ENCODE measurements at places on chromosomes 6 and 20.

DNA sequence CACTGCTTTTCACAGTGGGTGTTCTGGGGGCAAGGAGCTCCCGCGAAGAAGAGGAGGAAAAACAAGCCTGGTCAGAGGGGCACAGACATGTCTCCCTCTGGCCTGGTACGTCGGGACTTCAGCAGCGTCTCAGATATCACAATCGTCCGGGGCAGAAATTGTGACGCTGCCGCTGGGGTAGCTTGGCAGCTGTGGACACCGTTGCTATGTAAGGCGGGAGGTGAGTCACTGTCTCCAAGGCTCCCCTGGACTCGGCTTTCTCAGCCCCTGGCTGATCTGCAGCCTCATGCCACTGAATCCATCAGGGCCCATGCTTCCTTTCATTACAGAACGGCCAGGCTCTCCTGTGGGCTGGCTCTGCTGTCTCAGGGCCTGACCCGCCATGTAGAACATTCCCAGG lies 98.7 kb downstream of the SULF2 start:
- no peak for DNase-seq

DNA sequence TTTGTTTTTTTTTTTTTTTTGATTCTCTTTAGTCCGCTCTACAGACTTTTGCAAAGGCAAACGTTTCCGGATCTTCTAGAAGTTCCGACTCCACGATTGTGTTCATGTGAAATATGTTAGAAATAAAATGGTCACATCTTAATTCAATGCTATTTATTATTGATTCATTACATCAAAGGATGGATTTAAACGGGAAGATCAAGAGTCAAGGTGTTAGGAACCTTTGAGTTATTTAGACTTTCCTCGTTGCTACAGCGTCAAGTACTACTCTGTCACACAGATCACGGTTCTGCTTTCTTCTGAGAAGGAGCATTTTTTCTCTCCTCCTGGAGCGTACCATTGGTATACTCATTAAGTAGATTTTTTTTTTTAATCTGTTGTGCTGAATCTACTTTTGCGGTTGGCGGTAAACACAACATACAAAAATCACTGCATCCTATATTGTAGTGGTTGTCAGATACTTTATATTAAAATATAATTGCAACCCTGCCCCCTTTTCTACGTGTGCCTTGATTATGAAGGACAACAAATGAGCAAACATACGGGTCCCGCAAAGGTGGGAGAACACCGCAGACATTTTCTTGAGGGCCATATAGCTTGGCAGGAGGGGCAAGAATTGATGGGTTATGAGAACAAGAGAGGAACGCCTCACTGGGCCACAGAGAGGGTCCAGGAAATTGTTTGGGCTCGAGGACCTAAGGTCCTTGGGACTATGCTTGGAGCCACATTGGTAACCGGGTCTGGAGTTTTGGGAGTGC lies 17.5 kb downstream of the HMGN4 start:
- no peak for DNase-seq

DNA sequence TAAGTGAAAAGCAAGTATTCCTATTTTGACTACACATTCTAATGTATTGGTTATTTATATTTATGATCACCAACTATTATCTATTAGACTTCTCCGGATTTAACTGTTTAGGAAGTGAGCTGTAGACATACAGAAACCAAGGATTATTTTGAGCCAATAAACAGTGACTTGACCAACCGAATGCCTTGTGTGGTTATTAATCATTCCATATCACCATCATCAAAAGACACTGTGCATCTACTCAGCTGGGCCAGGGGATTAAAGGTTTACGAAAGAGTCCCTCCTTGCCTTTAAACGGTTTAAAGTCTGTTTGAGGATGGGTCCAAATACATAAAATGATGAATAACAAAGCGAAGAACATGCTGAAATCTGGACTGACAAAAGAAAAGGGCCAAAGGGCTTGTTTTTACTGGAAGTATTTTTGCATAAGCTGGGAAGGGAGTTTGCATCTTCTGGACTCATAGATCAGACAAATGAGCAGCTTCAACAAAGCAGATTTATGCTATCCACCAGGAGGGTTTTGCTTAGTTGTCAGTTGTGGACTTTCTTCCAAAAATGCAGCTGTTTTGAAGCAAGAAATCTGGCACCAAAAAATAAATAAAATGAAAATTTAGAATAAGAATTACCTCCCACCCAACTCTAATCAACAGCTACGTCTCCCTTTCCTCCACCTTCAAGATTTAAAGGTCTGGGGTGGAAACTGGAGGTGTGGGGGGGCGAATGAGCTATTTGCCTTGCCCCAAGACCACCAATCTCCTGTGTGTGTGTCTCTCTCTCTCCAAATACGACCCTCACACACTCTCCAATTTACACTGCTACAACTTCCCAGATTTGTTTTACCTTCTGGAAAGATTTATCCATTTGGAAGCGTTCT lies 33.6 kb upstream of the ID4 start:
- DNase-seq = no peak

- no peak for DNase-seq
Measured at GRCh38 chr20:61883857-61884393, 181.8 kb downstream of the TAF4 start.

Measured in stimulated activated CD8-positive, alpha-beta memory T cell treated with anti-CD3 and anti-CD28 coated beads, Interleukin-2, amount 100 ng/mL, for 48 hours (primary cell).